Astrocyte (in vitro differentiated cells and primary cell): ENCODE measurements at places on chromosomes 5 and 9. TPM values are rescaled to one million over a fixed set of nuclear protein-coding genes. Genes with fewer than 3 reads are reported as not detected.

Gene NSMF
- total RNA-seq, result 48.8 and 50.5 TPM in 2 replicates

Gene PCDHGA7
- 0.57 and 0.62 TPM in 2 replicates for total RNA-seq

DNA sequence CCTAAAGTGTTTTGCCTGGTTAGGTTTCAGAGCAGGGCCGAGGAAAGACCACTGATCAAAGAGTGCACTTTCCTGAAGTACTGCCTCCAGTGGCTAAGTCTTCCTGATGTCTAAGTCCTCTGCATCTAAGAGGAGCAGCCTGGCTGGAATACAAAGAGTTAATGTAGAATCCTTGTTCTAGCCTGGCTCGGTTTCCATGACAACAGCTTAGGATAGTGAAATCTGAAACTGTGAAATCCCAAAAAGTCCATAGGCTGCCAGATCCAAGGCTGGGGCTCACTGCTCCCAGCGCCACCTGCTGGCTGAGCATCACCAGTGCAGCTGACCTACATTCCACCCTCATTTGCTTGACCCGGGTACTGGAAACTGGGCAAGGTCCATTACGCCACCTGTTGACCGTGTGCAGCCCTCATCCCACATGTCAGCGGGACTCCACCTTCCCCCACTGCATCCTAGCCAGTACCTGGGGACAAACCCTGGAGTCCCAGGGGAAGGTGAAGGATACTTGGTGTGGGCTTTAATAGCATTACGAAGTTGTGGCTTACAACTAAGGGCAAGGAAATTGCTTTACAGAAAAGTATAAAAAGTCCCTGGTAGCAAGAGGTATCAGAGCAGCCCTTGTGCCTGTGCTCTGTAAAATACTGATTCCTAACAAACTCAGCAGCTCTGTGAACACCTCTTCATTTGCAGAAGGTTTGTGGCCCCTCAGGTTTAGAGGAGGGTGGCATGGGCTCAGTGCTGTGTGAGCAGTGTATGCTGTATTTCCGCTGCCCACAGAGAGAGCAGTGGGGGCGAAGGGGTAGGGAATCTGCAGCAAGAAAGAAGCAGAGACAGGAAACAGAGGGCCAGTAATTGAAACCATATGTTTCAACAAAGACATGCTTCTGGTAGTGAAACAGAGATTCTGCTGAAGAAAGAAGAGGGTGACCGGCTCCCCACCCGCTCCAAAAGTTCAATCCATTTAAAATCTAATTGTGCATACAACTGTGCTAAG, 36.0 kb downstream of the PCDHGC5 start:
- DNase-seq, result peak; percentile 90
- peak overlapping the region; percentile 77 for H3K27ac ChIP-seq
- H3K27me3 ChIP-seq, result no peaks in the 10 kb centered on the region
- peaks cover 14% of the 10 kb centered on the region for H3K36me3 ChIP-seq
- H3K4me3 ChIP-seq, result peak overlapping the region; percentile 6

- peak overlapping the region; percentile 25 for H3K27ac ChIP-seq
- no peaks in the 10 kb centered on the region for H3K27me3 ChIP-seq
- no peaks in the 10 kb centered on the region for H3K36me3 ChIP-seq
- peak; percentile 97 for DNase-seq
Observed at GRCh38 chr5:89211836-89212235, 328.9 kb upstream of the MEF2C start.

DNA sequence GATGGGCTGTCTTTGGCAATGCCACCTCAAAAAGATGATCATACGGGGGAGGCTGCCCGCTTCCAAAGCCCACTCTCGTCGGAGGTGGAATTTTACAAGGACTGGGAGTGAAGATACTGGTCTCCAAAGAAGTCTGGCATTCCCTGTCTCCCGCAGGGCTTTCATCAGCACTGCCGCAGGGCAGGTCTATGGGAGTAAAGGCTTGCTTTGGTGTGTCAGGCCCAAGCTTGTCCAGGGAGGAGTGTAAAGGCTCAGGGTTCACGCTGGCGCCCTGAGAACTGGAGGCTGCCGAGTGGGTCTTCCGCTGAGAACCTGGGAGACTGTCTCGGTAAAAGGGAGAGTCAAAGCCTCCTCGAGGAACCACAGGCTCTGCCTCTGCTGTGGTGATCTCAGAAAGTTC, 27.0 kb downstream of the SPACA9 start:
- H3K4me1 ChIP-seq, result no peaks in the 10 kb centered on the region
- H3K36me3 ChIP-seq, result peaks cover 30% of the 10 kb centered on the region
- H3K27me3 ChIP-seq, result no peaks in the 10 kb centered on the region

DNA sequence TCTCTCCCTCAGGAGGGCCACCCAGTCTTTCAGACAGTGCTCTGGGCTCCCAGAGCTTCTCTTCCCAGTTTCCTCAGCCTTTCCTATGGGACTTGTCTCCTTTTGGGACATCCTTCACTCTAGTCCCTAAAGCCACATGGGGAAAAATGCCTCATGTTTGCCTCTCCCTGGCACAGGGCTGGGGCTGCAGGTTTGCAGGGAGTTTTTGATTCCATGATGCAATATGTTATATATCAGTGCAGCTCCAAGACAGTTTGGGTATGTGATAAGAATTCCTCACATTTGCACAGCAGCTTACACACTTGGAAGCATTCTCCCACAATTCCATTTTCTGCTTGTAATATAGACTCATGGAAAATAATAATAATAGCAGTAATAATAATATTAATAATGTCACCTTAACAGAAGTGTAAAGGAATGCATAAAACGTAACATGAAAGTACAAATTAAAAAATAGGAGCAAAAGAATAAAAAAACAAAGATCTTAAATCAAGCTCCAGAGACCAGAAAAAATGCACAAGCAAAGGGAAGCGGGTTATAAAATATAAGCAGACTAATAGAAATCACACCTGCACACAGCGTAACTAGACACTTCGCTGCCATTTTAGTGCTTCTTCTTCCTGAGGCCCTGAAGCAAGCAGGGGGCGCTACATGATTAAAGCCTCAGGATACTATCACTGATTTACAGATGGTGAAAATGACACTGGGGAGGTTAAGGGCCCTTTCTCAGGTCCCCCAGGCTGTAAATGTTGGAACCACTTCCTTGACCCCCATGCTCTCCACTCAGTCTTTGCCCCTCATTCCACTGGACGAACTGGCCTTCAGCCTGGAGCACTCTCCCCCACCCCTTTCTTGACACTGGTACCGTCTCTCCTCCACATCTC, 70.0 kb upstream of the IL17B start:
- no peak overlapping the region for H3K4me3 ChIP-seq
- no peak for DNase-seq
- H3K27ac ChIP-seq, result no peak overlapping the region
- H3K27me3 ChIP-seq, result no peaks in the 10 kb centered on the region
- no peaks in the 10 kb centered on the region for H3K36me3 ChIP-seq
- peaks cover 58% of the 10 kb centered on the region for H3K4me1 ChIP-seq

- no peaks in the 10 kb centered on the region for H3K27me3 ChIP-seq
- H3K4me3 ChIP-seq, result no peak overlapping the region
- no peak for DNase-seq
- no peaks in the 10 kb centered on the region for H3K4me1 ChIP-seq
Observed at GRCh38 chr9:127248241-127248640, 16.3 kb upstream of the GARNL3 start.

DNA sequence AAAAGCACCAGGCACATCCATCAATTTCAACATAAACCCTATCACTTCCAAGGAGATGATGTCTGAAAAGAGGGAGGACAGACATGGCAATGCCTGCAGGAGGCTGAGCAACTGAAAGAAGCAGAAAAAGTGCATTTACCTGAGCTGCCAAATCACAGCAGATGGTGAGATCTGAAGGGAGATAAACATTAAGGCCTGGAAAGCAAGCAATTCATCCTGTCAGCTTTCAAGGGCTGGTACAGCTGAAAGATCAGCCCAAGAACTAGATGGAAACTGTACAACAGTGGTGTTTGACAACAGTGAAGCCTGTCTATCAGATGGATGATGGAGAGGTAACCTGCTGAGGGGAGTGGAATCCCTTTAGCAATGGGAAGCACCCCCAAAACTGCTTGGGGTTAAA, 433.2 kb upstream of the ZNF608 start:
- H3K4me1 ChIP-seq, result no peaks in the 10 kb centered on the region
- no peaks in the 10 kb centered on the region for H3K36me3 ChIP-seq
- H3K27ac ChIP-seq, result no peak overlapping the region
- no peak overlapping the region for H3K4me3 ChIP-seq
- no peaks in the 10 kb centered on the region for H3K27me3 ChIP-seq
- DNase-seq, result no peak

DNA sequence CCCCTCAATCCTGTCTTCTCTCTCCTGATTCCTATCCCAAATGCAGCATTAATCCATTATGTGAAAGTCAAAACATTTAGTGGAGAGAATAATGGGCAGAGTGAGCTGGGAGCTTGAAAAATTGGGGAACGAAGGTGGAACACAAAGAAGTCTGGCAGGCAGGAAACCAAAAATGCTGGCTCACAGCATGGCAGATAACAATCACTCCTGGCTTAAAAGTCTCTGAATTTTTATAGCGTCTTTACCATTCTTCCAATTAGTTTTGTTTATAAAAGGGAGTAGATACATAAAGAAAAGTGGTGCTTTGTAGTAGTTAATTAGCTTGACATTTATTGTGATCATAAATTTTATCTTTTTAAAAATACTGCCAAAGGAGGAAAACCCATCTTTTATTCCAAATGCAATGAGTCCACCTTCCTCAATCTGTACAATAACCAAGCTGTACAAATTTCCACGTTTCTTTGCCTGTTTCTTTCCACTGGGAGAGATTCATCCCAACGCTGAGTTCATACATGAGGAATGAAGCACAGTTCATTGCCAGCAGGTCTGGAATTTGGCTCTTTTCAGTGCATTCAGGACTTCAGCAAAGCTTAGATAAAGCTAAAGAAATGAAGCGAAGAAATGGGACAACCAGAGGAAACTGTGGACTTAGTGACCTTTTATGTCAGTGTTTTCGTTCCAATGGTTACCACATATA, 174.7 kb downstream of the HMHB1 start:
- H3K27ac ChIP-seq, result peak overlapping the region; percentile 72
- H3K36me3 ChIP-seq, result no peaks in the 10 kb centered on the region
- H3K4me3 ChIP-seq, result no peak overlapping the region
- peaks cover 18% of the 10 kb centered on the region for H3K4me1 ChIP-seq
